ENCODE measurements at places on chromosomes 5 and 9. TPM values are rescaled to one million over a fixed set of nuclear protein-coding genes. Genes with fewer than 3 reads are reported as not detected.

GRCh38 chr5:43165323-43165722, 26.7 kb upstream of the NIM1K start:
- no peak for DNase-seq

DNA sequence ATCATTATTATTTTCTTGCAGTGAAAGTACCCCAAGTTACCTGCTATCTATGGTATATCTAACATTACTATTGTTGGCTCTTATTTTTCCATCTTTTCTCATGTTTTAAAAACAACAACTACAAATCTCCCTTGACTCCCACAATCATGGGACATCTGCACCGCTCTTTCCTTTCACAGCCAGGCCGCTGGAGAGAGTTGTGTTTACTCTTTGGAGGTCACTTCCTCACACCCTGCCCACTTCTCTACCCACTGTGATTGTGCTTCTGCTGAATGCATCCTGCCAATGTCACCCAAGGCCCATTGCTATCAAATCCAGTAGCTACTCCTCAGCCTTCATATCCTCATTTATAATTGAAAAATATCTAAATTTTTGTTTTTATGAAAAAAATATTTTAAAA, 29.7 kb downstream of the SLC28A3 start:
- no peak for DNase-seq

- no peak for DNase-seq
Observed at GRCh38 chr9:133375116-133375723, 640 bp downstream of the SURF4 start.

GRCh38 chr5:61148515-61148914, 13.8 kb downstream of the SMIM15 start:
- no peak for DNase-seq

DNA sequence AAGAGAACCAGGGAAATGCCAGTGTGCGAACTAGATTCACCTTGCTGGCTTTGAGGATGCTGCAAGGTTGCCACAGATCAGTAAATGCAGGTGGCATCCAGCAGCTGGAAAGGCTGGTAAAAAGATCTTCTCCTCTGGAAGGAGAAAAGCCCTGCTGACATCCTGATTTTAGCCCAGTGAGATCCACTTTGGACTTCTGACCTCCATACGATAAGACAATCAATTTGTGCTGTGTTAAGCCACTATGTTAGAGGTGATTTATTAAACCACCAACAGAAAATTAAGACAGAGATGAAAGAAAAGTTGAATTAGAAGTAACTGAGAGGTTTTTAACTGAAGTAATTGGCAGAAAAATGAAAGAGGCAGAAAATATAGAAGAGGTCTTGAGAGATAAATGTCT, 283.8 kb upstream of the CDH12 start:
- no peak for DNase-seq

DNA sequence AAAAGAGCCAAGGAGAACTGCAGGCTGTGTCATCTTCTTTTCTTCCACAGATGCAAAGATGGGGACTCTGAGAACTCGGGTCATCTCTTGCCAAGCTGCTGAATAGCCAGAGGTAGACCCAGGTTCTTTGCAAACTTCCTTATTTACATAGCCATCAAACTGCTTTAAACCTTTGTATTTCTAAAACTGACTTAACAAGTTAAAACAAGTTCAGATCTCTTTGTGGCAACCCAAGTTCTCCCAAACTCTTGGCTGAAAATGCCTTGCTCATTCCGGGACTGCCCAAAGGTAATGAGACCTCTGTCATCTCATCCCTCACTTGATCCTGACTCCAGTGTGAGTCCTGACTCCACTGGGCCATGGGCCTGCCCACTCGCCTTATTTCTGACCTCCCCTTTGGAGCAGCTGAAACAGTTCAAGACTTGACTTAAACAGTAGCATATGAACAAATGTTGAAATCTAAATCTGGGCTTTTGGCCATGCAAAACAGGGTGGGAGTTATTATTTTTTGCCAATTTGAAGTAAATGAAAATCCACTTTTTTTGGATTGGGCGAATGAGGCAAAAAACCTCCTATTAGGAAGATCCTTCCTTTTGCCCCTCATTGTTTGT, 50.6 kb downstream of the FBXL7 start:
- no peak for DNase-seq

- no peak for DNase-seq
Observed at GRCh38 chr5:80060966-80061365, 25.8 kb downstream of the THBS4 start.

- no peak for DNase-seq
Observed at GRCh38 chr9:110807956-110808598, 139.5 kb downstream of the MUSK start.

DNA sequence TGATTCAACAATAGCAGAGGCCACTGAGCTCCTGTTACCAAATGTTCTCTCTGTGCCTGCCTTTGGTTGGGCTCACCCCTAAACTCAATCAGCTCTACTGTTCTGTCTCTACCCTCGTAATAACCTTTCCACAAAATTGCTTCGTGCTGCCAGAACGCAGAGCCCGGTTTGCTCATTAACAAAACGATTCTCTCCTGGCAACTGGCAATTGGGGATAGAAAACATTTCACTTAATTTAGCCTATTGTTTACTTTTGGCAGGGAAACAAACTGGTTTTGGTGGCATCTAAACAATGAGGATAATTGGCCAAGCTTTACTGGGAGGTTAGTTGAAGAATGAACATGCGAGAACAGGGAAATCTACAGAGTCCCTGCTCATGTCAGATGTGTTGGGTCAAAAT, 56.6 kb downstream of the SLC28A3 start:
- no peak for DNase-seq

DNA sequence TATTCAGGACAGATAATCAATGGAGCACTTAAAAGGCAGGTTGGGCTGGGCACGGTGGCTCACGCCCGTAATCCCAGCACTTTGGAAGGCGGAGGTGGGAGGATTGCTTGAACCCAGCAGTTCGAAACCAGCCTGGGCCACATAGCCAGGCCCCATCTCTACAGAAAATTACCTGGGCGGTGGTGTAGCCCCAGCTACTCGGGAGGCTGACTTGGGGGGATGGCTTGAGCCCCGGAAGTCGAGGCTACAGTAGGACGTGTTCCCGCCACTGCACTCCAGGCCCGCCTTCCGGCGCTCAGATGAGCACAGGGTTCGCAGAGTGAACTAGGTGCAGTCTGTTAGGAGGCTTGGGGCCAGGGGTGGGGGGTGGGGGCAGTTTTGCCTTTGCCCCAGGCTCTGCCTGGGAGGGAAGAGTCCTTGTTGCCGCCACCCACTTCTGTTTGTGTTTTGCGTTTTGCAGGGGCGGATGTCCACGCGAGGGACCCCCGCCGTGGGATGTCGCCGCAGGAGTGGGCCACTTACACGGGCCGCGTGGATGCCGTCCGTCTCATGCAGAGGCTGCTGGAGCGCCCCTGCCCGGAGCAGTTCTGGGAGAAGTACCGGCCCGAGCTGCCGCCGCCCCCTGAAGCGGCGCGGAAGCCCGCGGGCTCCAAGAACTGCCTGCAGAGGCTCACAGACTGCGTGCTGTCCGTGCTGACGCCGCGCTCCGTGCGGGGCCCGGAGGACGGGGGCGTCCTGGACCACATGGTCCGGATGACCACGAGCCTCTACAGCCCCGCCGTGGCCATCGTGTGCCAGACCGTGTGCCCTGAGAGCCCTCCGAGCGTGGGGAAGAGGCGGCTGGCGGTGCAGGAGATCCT, 85.2 kb downstream of the ANKRD33B start:
- DNase-seq, result no peak

DNA sequence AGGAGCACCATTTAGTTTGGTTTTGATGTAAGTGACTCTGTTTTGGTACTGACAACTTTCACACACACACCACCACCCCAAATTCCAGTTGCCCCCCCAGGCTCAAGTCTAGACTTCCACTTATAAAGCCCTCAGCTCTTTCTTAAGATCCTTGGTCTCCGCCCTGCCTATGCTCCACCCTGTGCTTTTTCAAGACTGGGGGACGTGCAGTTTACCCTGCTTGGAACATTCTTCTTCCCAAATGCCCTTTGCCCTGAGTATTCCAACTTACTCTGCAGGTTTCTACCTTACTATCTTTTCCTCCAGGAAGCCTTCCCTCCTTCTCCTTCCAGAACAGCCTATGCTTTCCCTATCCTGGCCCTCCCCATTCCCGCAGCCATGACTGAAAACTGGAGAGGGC, 1.5 kb upstream of the TRIM14 start:
- no peak for DNase-seq

Gene PKD2L2
- total RNA-seq, result 0.84 TPM

Gene NR6A1
- total RNA-seq, result 0.78 TPM

Gene ATP6V0E1
- total RNA-seq, result 192 TPM

Gene CTSV
- 0.24 TPM for total RNA-seq

Gene UTP15
- 10.5 TPM for total RNA-seq
